ENCODE measurements at places on chromosomes 1 and 21.
A peak's percentile ranks its signal among the peaks of the same experiment; 100 is the strongest.

DNA sequence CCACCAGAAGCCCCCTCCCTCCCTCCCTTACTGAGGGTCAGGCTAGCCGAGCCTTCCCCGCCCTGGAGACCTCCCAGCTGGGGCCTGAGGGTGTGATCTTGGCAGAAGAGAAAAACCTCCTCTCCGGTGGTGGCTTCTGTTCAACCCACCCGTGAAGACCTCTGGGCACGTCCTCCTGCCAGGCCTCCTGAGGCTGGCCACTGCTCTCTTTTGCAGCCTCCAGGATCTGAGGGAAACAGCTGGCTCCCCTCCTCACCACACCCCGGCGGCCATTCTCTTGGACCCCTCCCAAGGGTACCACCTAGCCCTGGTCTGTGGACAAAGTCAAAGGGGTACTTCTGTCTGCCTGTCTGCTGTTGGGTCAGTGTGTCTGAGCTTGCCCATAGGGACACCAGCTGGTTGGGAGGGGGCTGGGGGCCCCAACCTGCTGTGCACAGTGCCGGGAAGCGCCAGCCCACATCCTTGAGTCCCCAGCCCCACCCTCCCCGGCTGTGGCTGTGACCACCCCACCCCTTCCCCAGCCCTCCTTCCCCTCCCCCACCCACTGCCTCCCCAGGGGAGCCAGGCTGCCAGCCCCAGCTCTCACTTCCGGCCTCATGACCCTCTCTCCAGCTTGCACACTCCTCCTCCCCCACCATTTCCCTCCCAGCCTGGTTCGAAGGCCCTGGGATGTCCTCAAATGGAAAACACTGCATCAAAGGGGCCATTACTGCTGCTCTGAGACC, 48.1 kb downstream of the AHDC1 start:
- DNase-seq, result no peak

GRCh38 chr1:64203420-64203819, at the start of gene UBE2U:
Gene UBE2U (plus strand): TSS chr1:64203623. CDS start chr1:64204051, 428 bp downstream.
- no peak for DNase-seq

- no peak for DNase-seq
These were observed 612.2 kb downstream of the SMYD3 start for GRCh38 chr1:245894843-245895242.

GRCh38 chr1:65075123-65075976, 72.7 kb upstream of the AK4 start:
- DNase-seq, result peak; percentile 53

DNA sequence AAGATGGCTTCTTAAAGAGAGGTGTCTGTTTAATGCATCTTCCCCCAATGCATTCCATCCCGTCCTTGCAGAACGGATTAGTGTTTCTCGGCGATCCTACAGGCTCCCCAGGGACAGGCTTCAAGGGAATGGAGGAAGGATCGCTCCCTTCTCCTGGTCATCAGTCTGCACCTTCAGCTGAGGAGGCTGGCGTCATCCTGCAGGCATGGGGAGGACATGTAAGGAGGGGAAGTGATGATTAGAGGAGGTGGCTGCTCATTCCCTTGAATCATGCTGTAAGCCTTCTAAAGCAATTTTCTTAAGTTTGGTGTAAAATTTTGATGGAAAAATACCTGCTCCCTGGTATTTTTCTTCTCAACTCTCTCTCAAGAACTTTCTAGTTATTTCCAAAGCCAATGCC, 603.6 kb downstream of the NPHP4 start:
- DNase-seq, result no peak

DNA sequence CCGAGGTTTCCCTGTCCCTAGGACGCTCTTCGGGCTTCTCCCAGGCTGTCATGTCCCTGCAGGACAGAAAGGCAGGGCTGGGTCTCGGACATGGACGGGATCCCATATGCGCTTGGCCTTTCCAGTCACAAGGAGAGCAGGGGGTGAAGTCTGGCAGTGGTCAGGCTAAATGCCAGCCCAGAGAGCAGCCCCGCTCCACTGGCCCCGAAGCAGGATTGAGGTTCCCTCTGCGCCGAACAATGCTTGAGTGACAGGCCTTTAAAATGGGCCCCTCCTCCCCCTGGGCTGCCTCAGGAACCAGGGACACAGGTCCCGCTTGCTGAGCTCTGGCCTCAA, 12.7 kb downstream of the DRAXIN start:
- no peak for DNase-seq

- DNase-seq, result peak; percentile 35
These were observed 133.1 kb upstream of the NFIA start for GRCh38 chr1:60949154-60949825.
